SHP77 (cell line): ENCODE measurements at places on chromosomes 2 and 18.

GRCh38 chr18:7514796-7515440 is 52.2 kb upstream of the PTPRM start:
- no peak for DNase-seq

DNA sequence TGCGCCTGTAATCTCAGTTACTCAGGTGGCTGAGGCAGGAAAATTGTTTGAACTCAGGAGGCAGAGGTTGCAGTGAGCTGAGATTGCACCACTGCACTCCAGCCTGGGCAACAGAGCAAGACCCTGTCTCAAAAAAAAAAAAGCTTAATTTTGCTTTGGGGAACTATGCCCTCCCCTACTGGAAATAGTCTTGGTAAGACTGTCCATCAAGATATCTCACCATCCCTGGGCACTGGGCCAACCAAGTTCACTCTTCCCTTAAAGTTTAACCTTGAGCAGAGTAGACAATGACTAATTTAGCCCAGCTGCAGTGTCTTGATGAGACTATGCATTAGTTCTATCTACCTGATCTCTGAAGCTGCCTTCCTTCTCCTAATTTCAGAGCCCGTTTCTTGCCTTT is 44.7 kb downstream of the ASXL2 start:
- no peak for DNase-seq

GRCh38 chr2:136062066-136062837 is 55.7 kb downstream of the CXCR4 start:
- DNase-seq, result no peak

DNA sequence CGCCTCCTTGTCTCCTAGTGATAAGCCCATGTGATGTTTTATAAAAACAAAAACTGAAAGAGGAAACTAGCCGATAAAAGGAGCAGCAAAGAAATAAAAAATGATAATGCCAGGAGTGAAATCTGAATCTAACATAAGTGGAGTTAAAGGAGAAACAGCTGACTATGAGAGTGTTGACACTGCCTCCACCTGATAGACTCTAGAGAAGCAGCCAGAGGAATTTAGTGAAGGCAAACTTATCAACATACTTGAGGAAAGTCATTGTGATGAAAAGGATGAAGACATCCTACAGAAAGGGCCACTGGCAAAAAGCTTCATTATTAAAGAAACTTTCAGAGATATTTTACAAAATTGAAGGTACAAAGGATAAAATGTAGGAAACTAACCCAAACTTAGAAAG is 1.9 kb downstream of the M1AP start:
- DNase-seq, result no peak

GRCh38 chr18:55088561-55088960 is 129.3 kb upstream of the CCDC68 start:
- DNase-seq, result no peak

GRCh38 chr2:121778741-121779487 is 23.5 kb downstream of the TSN start:
- no peak for DNase-seq
